Glutamatergic neuron (in vitro differentiated cells): ENCODE measurements at places on chromosomes 4 and X. TPM values are rescaled to one million over a fixed set of nuclear protein-coding genes. Genes with fewer than 3 reads are reported as not detected.

The SLC26A1 gene
- 0.54 TPM for total RNA-seq

GRCh38 chrX:85964744-85965143 lies 82.6 kb downstream of the CHM start:
- DNase-seq: no peak

DNA sequence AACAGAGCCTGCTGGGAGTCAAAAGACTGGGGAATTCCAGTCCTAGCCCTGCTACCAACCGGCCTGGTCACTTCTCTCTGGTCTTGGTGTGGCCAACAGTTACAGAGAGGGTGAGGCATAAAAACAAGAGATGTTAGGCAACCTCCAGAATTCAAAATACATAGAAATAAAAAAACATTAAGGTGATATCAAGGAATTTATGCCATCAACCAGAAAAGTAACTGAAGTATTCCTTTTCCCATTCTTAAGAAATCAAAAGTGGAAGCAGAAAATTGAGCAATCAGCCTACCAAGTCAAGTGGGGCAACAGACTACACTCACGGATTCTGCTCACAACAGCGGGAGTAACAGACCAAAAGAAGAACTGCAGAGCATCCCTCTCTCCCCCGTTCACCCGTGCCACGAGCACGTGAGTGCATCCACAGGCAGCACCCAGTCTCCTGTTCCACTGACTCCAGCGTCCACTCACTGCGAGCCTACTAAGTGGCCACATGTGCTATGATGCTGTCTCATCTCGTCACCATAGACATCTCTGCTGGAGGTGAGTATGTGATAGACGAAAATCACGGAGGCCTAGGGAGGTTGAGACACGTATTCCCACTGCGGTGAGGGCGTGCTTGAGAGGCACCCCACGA lies 29.3 kb downstream of the AFAP1 start:
- DNase-seq: no peak

- no peak for DNase-seq
These were observed 43.3 kb upstream of the AGA start for GRCh38 chr4:177485528-177485927.

GRCh38 chr4:7857238-7857701 lies 82.4 kb downstream of the AFAP1 start:
- no peak for DNase-seq

The RAB39B gene
- total RNA-seq: 20.9 TPM

The PAGE4 gene
- not detected for total RNA-seq

- DNase-seq: no peak
These were observed 2.0 kb upstream of the ADH7 start for GRCh38 chr4:99436976-99437722.

- DNase-seq: no peak
These were observed 18.0 kb downstream of the ZNF275 start for GRCh38 chrX:153351981-153352380.

- DNase-seq: peak; percentile 33
These were observed 1.3 kb downstream of the CHST7 start for GRCh38 chrX:46574774-46575381.

DNA sequence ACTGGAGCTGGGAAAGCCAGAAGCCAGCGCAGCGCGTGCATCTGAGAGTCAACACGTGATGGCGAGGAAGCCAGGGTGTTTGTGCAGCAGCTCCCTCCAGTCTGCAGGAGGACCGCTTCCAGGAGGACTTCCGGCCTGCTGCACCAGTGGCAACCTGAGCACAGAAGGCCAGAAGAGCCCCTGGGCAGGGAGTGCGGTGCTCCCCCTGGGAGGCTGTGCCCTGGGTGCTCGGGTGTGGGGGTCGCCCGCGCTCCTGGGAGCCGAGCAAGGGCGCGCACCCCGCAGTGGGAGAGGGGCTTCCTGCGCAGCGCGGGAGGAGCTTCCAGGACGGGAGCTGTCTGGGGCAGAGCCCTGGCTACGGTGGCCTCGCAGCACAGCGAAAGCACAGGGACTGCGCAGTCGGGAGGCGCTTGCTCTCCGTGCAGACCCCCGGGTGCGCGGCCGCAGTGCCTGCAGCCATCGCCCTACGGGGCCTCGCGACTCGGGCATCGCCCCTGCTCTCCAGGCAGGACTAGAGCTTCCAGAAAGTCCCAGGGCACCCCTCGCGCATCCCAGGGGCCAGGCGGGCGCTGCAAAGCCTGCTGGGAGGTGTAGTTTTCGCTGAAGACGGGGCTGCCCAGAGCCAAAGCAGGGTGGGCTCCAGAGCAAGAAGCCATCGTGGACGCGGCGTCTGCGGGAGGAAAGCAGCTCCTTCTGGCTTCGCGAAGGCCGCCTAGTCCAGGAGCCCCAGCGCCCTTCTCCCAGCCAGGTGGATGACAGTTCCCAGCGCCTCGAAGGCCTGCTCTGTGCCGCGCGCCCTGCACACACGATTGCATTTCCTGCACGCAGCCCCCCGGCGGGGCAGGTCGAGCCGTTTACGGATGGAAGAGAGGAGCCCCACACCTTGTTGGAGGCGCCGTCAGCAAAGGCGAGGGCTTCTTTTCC lies 24.1 kb upstream of the WFS1 start:
- peak; percentile 81 for DNase-seq

DNA sequence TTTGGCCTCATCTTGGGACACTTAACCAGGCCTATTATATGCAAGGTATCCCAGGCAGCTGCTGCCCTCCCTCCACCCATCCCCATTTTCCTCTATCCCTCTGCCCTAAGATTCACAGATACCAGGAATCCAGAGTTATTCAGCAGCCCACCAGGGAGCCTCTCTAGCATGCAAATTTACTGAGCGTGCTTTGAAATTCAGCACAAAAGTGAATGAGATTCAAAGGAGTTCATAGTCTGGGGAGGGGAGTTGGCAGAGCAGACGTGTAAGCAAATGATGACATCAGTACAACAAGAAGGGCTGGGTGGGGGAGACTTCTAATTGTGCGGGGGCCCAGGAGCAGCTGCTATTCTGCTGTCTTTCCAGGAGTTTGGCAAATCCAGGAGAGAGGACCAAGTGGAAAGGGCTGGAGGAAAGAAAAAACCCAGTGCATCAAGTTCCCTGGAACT lies 1.7 kb upstream of the MTM1 start:
- no peak for DNase-seq

The SRPX2 gene
- not detected for total RNA-seq

GRCh38 chr4:77175201-77175611 lies 18.2 kb downstream of the CCNG2 start:
- DNase-seq: no peak

The ARHGAP24 gene
- 1.6 TPM for total RNA-seq

- DNase-seq: peak; percentile 53
These were observed 71.5 kb downstream of the SLC16A2 start for GRCh38 chrX:74492720-74493201.

GRCh38 chrX:3680459-3680858 lies 33.0 kb downstream of the PRKX start:
- no peak for DNase-seq

The FGF2 gene
- total RNA-seq: 2.9 TPM

- DNase-seq: no peak
These were observed 13.6 kb downstream of the AMTN start for GRCh38 chr4:70531981-70532380.

GRCh38 chrX:69128588-69128987 lies 36.7 kb downstream of the PJA1 start:
- DNase-seq: peak; percentile 56

The NMU gene
- 9.4 TPM for total RNA-seq

- no peak for DNase-seq
These were observed 367.2 kb downstream of the BMPR1B start for GRCh38 chr4:95124906-95125504.
